GM18507 (cell line): ENCODE measurements at places on chromosomes 12 and 14.
A peak's percentile ranks its signal among the peaks of the same experiment; 100 is the strongest.

- no peak for DNase-seq
Measured at GRCh38 chr12:46503637-46504175, 131.1 kb upstream of the SLC38A2 start.

DNA sequence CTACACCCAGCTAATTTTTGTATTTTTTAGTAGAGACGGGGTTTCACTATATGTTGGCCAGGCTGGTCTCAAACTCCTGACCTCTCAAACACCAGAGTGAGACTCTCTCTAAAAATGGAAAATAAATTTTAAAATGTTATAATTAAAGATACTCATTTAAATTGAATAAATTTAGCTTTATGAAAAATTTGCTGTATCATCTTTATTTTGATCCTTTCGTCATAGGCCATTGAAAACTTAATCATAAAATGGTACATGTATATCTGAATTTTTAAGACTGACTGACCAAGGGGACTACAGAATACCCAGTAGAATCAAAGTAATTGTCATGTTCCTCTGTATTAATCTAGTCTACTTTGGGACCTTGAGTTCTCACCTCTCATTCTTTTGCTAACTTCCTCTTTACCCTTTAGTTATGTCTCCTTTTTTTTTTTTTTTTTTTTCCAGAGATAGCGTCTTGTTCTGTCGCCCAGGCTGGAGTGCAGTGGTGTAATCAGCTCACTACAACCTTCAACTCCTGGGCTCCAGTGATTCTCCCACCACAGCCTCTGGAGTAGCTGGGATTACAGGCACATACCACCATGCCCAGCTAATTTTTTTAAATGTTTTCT is 9.5 kb downstream of the RAB5B start:
- no peak for DNase-seq

- DNase-seq: no peak
Measured at GRCh38 chr14:30621354-30621939, 672 bp upstream of the SCFD1 start.

DNA sequence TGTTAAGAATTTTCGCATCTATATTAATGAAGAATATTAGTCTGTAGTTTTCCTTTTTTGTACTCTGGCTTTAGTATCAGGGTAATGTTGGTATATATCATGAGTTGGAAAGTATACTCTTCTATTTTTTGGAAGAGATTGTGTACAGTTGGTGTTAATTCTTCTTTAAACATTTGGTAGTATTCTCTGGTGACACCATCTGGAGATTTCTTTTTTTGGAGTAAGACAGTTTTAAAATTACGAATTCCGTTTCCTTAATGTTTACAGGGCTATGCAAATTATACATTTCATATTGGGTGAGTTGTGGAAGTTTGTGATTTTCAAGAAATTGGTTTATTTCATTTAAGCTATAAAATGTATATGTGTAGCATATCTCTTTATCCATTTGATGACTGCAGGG is 183.8 kb upstream of the NOS1 start:
- DNase-seq: no peak

DNA sequence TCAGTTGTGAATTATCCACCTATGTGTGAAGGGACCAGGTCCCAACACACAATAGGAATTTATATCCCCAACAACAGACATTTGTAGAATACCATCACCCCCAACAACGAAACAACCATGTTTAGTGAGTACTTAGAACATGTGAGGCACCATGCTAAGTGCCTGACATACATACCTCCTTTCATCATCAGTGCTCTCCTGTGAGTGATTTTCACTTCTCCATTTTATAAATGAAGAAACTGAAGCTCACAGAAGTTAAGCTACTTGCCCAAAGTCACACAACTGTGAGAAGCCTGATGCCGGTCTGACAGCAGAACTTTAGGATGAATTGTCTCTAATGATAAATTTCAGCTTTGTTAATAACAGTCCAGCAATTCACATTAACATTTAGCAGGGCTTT is 35.4 kb downstream of the SPTB start:
- no peak for DNase-seq

DNA sequence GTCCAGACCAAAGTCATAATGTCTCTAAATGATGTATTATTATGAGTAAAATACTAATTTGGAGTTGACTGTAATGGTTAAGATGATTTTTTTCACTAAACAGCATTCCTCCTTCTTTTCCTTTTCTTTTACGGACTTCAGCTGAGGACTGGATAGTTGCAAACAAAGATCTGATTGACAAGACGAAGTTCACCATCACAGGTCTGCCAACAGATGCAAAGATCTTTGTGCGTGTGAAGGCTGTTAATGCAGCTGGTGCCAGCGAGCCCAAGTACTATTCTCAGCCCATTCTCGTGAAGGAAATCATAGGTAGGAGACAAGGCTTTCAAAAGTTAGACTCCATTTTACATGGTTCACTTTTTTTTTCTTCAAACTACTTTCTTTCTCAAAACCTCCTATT is 29.8 kb upstream of the CHPT1 start:
- DNase-seq: no peak

GRCh38 chr12:219891-220352 is 6.0 kb upstream of the SLC6A12 start:
- DNase-seq: peak; percentile 42

GRCh38 chr12:52969828-52970569 is 21.1 kb downstream of the KRT18 start:
- DNase-seq: no peak

- DNase-seq: no peak
Measured at GRCh38 chr12:65306366-65307168, 28.1 kb downstream of the MSRB3 start.

DNA sequence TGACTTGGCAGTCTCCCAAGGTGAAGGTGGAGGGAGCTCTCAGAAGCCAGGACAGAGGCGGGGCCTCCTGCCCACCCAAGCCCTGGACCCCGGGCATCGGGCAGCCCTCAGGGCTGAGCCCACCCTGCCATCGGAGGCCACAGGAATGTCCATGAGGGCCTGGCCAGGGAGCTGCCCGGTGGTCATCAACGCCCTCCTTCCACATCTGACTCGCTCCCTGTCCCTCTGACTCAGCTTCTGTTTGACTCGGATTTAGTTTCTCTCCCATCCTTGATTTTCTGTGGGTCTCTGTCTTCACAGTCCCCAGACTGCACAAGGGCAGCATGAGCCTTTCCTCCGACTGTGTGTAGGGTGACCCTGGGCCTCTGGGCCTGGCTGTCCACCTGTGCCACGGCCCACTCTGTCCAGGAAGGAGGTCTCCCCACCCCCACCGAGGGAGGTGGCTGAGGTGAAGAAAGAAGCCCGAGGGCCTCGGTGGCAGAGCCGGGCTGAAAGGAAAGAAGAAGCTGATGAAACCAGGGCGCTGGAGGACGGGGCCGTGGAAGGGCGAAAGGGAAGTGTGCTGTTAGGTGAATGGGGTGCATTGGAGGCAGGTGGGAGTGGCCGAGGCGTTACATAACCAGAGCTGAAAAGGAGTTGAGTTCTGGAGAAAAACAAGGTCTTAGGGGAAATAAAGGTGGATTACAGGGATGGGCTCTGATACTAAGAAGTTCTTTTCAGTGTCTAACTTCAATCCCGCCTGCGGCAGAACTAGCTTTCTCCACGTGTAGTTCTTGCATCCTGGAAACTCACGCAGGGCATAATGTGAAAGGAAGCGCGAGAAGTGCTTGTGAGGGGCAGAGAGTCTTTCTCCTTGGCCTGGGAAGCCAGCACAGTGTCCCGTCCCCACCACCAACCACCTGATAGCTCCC is 16.7 kb upstream of the TMEM106C start:
- DNase-seq: no peak

- DNase-seq: no peak
Measured at GRCh38 chr14:98914942-98915341, 357.1 kb downstream of the BCL11B start.

GRCh38 chr12:28893365-28893764 is 255.7 kb upstream of the FAR2 start:
- no peak for DNase-seq

DNA sequence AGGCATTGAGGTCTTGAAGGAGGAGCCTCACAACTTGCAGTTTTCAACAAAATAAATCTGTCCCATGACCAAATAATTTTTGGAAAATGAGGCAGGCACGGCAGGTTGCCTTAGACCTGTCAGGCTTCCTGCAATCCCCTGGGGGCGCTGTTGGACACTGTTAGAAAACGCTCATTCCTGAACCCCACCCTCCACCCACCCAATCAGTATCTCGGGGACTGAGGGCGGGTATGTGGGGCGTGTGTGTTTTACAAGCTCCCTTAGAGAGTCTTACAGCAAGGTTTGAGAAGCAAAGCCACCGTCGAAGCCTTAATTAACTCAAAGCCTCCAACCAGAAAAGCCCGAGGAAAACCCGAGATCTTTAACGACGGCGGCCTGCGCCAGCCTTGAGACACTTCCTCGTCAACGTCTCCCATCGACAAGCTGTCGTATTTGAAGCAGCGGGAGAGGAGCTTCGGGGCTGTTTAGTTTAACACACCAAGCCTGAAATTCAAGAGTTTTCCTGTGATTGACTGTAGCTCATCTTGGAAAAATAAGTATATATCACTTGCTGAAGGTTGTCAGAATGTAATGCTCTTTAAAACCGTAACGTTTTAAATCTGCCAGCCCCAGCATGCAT is 123.0 kb downstream of the GLT1D1 start:
- no peak for DNase-seq

DNA sequence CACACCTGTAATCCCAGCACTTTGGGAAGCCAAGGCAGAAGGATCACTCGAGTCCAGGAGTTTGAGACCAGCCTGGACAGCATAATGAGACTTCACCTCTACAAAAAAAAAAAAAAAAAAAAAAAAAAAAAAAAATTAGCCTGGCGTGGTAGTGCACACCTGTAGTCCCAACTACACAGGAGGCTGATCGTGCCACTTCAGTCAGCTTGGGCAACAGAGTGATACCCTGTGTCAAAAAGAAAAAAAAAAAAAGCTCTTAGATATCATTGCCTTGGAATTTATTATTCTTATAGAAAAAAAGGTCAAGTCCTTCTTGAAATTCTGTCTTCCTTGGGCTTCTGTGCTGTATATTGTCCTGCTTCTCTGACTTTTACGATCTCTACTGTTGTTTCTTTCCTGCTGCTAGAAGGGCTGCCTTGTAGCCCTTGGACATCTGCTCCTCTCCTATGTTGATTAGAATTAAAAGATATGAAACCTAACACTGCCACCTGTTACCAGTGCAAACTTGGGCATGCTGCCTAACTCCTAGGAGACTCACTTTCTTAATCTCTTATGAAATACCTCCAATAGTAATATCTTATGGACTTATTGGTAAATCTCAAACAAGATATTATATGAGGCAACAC is 5.7 kb downstream of the TMEM19 start:
- no peak for DNase-seq

GRCh38 chr12:90216815-90217214 is 508.2 kb upstream of the ATP2B1 start:
- DNase-seq: no peak

GRCh38 chr14:62445570-62445969 is 599.7 kb downstream of the KCNH5 start:
- DNase-seq: no peak

DNA sequence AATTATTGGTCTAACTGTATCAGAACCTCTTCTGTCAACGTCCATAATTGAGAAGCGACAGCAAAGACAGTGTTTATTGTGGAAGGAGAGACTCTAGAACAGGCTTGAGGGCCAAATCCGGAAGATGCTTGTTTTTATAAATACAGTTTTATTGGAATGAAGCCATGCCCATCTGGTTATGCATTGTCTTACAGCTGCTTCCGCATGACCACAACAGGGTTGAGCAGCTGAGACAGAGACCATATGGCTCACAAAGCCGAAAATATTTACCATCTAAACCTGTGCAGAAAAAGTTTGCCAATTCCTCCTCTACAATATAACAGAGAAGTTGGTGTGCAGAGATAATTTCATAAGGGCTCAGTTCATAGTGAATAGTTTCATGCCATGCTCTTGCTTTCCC is 24.5 kb downstream of the PRKAB1 start:
- DNase-seq: no peak

GRCh38 chr12:89721291-89721987 is 12.8 kb upstream of the ATP2B1 start:
- DNase-seq: peak; percentile 11

DNA sequence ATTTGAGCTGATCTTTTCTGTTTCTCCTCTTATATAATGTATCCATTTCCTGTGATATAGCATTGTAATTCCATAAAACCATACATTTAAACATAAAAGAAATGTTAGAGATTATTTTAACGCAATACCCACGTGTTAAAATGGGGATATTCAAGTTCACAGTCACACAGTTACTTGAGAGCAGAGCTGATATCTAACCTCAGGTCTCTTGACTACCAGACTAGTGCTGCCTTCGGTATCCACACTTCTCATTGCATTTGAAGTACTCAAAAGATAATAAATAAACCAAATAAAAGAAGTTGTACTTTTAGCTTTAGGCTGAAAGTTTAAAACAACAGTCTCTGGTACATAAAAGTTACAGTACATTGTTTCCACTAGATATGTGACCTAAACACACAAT is 2.9 kb downstream of the CLECL1 start:
- DNase-seq: no peak

DNA sequence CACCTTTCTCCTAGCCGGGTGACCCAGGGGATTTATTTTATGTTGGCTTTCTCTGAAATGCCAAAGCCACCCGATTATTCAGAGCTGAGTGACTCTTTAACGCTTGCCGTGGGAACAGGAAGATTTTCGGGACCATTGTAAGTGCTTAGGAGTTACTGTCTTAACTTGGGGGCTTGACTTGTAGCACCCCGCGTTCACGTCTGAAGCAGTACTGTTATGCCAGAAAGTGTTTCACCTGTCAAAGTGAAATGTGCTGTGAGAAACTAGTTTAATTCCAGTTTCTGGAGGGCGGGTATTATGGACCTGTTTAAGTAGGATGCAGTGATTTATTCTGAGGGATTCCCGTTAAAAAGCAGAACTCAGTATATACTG is 218 bp downstream of the LYSET start:
- no peak for DNase-seq

DNA sequence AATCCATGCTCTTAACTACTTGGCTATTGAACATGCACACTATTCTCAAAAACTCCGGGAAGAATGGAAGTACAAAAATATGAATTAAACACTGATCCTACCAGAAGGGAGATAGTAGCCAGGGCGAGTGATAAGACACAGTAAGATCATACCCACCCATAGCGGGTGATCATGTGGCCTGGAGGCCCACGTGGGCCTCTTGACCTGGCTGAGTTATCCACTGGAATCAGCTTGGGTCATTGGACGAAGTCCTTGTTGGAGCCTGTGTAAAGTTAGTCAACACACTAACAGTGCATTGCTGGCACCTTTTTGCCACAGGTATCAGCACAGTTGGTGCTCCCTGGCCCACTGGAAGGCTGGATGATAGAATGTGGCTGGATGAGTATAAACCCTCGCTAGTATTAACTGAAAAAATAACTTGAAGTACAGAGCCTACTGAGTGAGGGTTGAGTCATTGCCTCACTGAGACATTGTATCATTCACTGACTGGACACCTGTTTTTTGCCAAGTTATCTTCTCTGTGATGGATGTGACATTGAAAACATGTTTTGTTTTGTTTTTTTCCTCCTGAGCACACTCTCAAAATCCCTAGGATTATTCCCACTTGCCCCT is 149.2 kb upstream of the FUT8 start:
- no peak for DNase-seq

GRCh38 chr12:14314801-14315200 is 50.7 kb upstream of the ATF7IP start:
- no peak for DNase-seq
